Naive B cell (primary cell): ENCODE measurements at places on chromosomes 1 and 21.

GRCh38 chr1:222777977-222778376 lies 36.9 kb upstream of the DISP1 start:
- DNase-seq, result no peak

DNA sequence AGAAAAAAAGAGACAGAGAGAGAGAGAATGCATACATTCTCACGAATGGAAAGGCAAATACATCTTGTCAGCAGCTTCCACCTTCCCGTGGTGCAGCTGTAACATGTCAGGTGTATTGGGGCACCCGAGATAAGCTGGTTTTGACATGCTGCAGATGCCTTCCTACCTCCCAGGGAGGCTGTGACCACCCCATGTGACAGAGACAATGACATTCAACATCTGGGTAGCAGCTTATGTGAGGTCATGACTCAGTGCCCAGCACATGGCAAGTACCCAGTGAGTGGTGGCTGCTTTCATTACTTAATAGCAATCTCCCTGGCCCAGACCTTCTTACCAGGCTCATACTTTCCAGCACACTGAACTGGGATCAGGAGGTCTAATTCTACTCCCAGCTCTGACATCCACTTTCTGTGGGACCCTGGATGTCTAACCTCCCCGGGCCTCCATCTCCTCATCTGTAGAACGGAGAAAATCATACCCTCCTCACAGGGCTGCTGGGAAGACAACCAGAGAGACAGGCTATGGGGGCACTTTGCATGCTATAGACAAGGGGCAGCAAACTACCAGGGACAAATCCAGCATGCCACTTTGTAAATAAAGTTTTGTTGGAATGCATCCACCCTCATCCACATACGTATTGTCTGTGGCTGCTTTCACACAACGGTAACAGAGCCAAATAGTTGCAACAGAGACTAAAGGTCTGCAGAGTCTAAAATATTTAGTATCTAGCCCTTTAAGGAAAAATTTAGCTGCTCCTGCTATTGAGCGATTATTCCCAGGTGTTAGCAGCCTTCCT lies 38.5 kb upstream of the ZBTB40 start:
- DNase-seq, result no peak

DNA sequence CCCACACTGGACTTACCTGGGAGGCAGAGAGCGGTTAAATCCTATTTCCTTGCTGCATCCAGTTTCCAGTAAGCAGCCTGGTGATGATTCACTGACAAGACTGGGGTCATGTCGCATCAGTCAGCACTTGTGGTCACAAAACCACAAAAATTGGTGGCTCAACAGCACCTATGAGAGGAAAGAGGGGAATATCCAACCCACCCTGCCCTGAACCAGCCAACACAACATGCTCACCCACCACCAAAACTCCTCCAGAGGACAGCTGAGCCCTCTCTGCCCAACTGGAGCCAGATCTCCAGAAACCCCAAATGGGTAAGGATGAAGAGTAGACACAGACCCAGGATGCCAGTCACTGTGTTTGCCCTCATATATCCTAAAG lies 64.0 kb downstream of the CD46 start:
- DNase-seq, result no peak

DNA sequence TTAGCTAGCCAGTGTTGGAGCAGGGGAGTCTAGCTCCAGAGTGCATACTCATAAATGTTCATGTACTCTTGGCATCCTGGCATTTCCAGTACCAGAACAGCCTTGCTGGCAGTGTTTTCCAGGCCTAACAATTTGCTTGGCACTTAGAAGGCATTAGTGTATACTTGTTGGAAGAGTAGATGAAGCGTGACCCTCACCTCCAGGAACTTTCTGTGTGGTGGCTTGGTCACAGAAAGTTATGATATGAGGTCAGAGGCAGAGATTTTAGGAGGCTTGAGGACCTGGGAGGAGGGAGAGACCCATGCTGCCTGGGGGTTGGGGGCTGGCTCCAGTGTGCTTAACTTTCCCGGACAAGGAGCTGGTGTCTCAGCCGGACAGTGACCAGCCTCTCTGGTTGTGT lies 52.7 kb upstream of the GCLM start:
- no peak for DNase-seq

GRCh38 chr1:114466334-114467014 lies 44.5 kb downstream of the TRIM33 start:
- no peak for DNase-seq

GRCh38 chr1:42851420-42851819 lies 5.0 kb downstream of the ZNF691 start:
- no peak for DNase-seq

DNA sequence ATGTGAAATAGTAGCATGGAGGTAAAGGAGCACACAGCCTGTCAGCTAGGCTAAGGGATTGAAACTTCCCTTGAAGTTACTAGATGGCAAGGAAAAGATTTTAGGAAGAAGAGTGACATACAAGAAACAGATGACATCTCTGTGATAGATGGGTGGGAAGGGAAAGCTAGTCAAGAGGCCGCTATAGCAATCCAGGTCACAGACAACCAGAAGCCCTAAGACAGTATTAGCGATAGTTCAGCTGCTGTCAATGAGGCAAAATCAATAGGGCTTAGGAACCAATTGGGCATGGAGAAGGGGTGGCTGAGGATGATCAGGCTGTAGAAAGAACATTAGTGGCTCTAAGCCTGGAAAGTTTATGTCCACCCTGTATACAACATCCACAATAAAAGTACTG lies 111.1 kb downstream of the GLUL start:
- no peak for DNase-seq

DNA sequence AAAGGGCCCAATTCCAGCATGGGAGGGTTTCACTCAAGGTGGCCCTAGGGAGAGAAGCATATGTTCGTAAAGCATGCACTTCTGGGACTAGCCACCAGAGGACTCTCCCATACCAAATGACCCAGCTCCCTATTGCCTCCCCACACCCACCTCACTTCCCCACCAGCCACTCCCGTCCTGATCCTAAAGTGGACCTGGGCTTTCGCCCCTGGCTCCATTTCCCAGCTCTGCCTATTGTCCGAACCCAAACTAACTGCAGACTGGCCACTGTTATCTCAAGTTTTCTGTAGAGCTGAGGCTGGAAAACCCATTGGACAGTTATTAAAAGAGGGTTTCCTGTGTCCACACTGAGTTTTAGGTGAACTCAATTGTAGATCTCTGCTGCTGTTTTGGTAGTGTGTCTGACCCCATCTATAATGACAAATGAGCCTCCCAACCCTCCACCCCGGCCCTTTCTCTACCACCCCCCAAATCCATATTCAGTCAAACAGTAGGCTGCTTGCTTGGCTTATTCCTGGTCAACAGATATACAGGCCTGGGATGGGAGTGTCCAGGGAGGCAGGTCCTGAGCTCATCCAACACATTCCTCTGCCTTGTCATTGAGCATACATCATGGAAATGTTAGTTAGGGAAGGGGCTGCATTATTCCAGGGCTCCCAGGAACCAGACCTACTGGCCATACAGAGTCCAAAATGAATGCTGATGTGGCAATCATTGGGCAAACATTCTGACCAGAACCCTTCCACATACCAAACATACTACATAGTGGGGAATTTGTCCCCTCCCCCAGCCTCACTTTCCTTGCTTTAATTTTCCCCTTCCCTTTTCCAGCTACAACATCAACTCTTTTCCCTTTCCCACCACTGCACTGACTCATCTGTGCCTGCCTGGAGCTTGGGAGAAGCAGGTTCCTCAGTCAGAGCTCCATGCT lies 59.2 kb downstream of the ABCA4 start:
- no peak for DNase-seq

DNA sequence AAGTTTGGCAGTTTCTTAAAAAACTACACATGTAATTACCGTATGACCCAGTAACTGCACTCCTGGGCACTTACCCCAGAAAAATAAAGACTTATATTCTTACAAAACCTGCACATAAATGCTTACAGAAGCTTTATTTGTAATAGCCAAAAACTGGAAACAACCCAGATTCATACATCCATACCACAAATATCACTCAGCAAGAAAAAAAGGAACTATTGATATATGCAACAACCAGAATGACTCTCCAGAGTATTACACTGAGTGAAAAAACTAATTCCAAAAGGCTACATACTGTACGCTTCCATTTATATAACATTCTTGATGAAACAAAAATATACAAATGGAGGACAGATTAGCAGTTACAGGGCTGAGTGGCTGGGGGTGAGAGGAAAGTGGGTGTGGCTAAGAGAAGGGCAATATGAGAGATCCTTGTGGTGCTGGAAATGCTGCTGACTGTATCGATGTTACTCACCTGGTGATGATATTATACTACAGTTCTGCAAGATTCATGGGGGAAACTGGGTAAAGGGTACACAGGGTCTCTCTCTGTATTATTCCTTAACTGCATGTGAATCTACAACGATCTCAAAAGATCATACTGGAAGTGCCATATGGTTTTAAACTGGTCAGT lies 96.0 kb upstream of the GNG4 start:
- no peak for DNase-seq

GRCh38 chr1:198001776-198002408 lies 84.7 kb downstream of the LHX9 start:
- no peak for DNase-seq

- DNase-seq, result no peak
Measured at GRCh38 chr1:10506677-10507047, 31.9 kb downstream of the PEX14 start.

DNA sequence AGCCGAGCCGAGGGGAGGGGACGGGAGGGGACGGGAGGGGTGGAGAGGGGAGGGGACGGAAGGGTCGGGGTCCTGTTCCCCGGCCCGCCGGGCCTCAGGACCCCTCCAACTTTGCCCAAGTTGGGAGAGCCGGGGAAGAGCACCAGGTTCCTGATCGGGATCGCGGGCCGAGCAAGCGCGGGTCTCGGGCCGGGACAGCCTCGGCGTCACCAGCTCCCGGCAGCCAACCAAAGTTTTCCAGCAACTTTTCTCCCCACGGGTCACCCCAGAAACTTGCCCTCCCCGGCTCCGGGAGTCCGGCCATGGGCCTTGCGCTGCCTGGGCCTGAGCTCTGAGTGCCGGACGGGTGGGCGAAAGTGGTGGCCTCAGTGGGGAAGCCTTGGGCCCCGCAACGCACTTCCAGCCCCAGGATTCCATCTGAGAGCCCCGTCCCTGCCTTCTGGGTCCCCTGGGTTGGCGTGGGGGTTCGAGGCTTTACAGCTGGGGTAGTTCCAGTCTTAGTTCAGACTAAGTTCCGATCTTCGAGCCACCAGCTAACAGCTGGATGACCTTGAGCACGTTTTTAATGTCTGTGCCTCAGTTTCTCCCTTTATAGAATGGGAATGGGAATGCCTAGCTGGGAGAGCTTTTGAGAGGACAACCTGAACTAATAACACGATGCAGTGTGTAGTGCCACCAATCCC lies 458 bp downstream of the ZC3H12A start:
- no peak for DNase-seq

GRCh38 chr1:206890125-206891060 lies 6.8 kb upstream of the IL24 start:
- DNase-seq, result no peak

GRCh38 chr1:21552715-21553114 lies 43.5 kb downstream of the ALPL start:
- DNase-seq, result no peak

GRCh38 chr1:82453511-82454185 lies 652.9 kb downstream of the ADGRL2 start:
- no peak for DNase-seq

DNA sequence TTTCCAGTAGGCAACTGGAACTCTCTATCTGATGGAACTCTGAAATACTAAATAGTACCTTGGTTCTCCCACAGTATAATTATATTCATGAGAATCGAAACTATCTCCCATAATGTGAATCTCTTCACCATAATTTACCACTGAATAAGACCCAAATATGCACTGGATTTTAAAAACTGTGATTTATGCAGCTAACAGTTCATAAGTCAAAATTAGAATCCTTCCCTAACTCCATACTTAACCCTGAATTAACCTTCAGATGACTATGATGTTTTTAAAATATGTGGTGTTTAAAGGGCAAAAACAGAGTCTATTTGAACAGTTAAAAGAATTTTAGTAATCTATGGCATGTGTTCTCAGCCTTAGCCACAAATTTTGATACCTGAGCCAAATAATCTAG lies 22.9 kb upstream of the SLC44A3 start:
- no peak for DNase-seq

GRCh38 chr1:67052741-67053534 lies 1.0 kb downstream of the SLC35D1 start:
- peak; percentile 53 for DNase-seq

DNA sequence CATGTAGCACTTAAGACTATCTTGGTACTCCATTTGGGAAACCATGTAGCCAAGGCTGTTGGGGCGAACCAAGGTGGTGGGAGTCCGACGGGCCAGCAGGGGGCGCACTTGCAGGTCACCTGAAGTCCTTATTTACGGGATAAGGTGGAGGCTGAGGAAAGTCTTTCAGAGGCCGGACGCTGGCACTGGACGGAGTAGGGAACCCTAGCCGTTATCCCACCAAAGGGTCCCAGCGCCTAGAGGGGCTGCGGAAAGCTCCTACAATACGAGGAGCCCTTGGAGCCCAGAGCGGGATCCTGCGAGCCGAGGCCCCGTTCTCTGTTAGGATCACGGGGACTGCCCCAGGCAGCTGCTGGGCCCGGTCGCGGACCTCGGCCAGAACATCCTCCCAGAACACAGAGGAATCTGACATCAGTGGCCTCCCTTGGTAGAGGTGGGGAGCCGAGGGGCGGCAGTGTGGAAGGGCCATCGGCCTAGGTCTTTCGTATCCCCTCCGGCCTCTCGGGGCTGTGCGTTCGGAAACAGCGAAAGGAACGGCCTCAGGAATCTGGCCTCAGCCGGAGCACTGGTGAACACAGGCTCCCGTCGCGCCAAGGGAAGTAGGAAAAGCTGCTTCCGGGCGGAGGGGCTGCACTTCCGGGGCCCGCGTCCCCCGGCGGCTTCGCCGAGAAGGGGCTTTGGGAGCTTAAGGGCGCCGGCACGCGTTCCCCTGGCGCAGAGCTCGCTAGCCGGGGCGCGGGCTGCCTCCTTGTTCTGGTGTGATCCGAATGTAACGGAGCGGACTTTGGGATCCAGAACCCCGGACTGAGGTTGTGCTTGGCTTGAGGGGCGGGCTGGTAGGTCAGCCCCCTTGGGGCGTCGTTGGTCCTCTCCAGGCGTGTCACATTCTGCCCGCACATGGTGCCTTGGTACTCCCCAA lies 29.9 kb upstream of the RPTN start:
- peak; percentile 55 for DNase-seq

- no peak for DNase-seq
Measured at GRCh38 chr1:159229896-159230295, 25.2 kb downstream of the ACKR1 start.

GRCh38 chr1:39944410-39945112 lies 10.4 kb upstream of the MFSD2A start:
- DNase-seq, result no peak

DNA sequence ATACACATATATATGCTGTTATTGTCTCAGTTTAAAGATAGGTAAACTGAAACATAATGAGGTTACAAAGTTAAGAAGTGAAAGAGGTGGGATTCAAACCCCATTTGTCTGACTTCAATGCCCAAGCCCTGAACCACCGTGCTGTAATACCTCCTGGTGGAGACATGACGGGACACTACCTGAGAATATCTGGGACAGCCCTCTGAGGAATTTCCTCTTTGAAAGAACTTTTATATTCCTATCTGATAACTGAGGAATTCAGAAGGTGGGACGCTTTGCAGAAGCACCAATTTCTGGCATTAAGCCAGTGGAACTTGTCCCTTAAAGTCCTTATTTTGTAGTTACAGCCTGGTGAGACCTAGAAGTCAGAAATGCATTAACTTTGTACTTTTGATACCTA lies 32.1 kb upstream of the FASLG start:
- no peak for DNase-seq

- DNase-seq, result no peak
Measured at GRCh38 chr21:15124731-15125130, 59.9 kb upstream of the NRIP1 start.

- no peak for DNase-seq
Measured at GRCh38 chr1:45230537-45230936, 24.1 kb upstream of the ZSWIM5 start.
